Psoas muscle (tissue), 8 donors: ENCODE measurements at places on chromosomes 1 and 21. TPM values are rescaled to one million over a fixed set of nuclear protein-coding genes. Genes with fewer than 3 reads are reported as not detected.

The C1orf105 gene
- 17.3 TPM for total RNA-seq

DNA sequence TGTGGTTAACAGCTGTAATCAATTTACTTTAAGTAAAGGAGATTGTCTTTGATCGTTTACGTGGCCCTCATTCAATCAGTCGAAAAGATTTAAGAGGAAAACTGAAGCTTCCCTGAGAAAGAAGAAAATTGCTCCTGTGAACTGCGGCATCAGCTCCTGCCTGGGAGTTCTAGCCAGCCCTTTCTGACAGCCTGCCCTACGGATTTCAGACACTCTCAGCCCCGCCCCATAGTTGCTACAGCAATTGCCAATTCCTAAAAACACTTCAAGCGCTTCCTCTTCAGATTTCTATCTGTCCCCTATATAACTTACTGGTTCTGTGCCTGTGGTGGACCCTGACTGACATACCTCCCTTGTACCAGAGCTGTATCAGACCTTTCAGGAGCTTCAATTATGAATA, 277.6 kb downstream of the DSCAM start:
- H3K27me3 ChIP-seq, result no peaks in the 10 kb centered on the region
- DNase-seq, result no peak
- no peak overlapping the region for H3K27ac ChIP-seq
- no peaks in the 10 kb centered on the region for H3K36me3 ChIP-seq
- H3K4me3 ChIP-seq, result no peak overlapping the region

GRCh38 chr1:163066168-163066567, 3.0 kb upstream of the RGS4 start:
- peaks cover 11% of the 10 kb centered on the region for H3K4me1 ChIP-seq
- no peak for DNase-seq
- H3K36me3 ChIP-seq, result no peaks in the 10 kb centered on the region
- H3K4me3 ChIP-seq, result no peak overlapping the region
- no peaks in the 10 kb centered on the region for H3K27me3 ChIP-seq
- no peak overlapping the region for H3K27ac ChIP-seq

DNA sequence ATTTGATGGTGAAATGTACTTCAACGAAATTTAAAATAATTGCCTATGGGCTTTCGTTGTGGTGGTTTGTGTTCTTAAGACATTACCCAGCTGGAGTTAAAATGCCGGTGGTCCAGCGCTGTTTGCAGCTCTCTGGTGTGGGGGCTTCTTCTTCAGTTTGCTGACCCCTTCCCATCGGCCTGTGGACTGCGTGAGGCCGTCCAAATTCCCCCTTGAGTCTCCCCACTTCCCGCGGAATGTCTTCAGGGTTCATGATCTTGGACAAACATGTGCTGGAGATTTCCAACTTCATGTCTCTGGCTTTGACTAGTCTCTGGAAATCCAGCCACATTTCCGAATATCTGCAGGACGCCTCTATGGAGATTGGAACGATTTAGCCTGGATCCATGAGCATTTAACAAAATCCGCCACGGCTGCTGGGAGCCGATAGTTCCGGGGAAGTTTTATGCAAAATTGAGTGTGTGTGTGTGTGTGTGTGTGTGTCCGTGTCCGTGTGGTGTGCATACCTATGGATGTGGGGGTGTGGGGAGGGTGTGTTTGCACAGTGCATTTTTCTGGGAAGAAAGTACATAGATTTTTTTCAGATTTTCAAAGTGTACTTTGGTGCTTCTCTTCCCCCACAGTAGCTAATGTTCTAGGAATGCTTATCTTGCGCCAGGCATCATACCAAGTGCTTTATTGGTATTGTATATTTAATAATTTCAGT, 117.2 kb downstream of the PCP4 start:
- H3K36me3 ChIP-seq, result no peaks in the 10 kb centered on the region
- no peaks in the 10 kb centered on the region for H3K4me1 ChIP-seq
- H3K27ac ChIP-seq, result no peak overlapping the region

DNA sequence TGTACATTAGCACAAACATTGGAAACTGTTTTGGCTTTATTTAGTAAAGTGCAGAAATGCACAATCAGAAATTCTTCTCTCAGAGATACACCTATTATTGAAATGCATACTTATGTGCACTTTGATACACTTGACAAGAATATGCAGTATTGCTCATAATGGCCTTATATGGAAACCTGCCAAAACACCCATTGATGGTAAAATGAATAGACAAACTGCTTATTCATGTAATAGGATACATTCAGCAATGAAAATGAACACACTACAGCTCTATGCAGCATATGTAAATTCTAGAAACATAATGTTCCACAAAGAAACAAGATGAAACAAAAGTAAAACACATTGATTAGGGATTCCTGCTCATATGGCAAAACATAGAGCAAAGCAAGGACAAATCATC, 223.9 kb downstream of the S1PR1 start:
- H3K4me3 ChIP-seq, result no peak overlapping the region
- no peaks in the 10 kb centered on the region for H3K36me3 ChIP-seq
- H3K27ac ChIP-seq, result no peak overlapping the region
- no peak for DNase-seq
- H3K27me3 ChIP-seq, result no peaks in the 10 kb centered on the region

The WDR64 gene
- not detected for total RNA-seq

- peak overlapping the region; percentile 97 for H3K27ac ChIP-seq
- peak; percentile 71 for DNase-seq
- peak overlapping the region; percentile 88 for H3K4me3 ChIP-seq
- peaks cover 11% of the 10 kb centered on the region for H3K4me1 ChIP-seq
- H3K36me3 ChIP-seq, result no peaks in the 10 kb centered on the region
Measured at GRCh38 chr1:92784021-92784638, 778 bp downstream of the EVI5 start.

GRCh38 chr1:77976433-77977076, 2.3 kb downstream of the FUBP1 start:
- peak overlapping the region; percentile 83 for H3K4me3 ChIP-seq
- H3K36me3 ChIP-seq, result peaks cover 3% of the 10 kb centered on the region
- peak overlapping the region; percentile 96 for H3K27ac ChIP-seq
- peaks cover 45% of the 10 kb centered on the region for H3K4me1 ChIP-seq

GRCh38 chr1:21278860-21279845, 11.1 kb downstream of the ECE1 start:
- no peak for DNase-seq
- H3K36me3 ChIP-seq, result no peaks in the 10 kb centered on the region
- no peaks in the 10 kb centered on the region for H3K27me3 ChIP-seq
- H3K4me1 ChIP-seq, result peaks cover 12% of the 10 kb centered on the region

- no peak overlapping the region for H3K27ac ChIP-seq
- H3K27me3 ChIP-seq, result peaks cover 4% of the 10 kb centered on the region
- peaks cover 6% of the 10 kb centered on the region for H3K4me1 ChIP-seq
- H3K36me3 ChIP-seq, result no peaks in the 10 kb centered on the region
- no peak for DNase-seq
Measured at GRCh38 chr1:55043011-55043410, 3.7 kb downstream of the PCSK9 start.

GRCh38 chr1:56146449-56146848, 432.9 kb downstream of the PLPP3 start:
- no peaks in the 10 kb centered on the region for H3K36me3 ChIP-seq
- no peak for DNase-seq
- peaks cover 13% of the 10 kb centered on the region for H3K4me1 ChIP-seq
- H3K27ac ChIP-seq, result no peak overlapping the region
- H3K27me3 ChIP-seq, result no peaks in the 10 kb centered on the region
- no peak overlapping the region for H3K4me3 ChIP-seq

GRCh38 chr1:211640301-211640630, 35.2 kb downstream of the NEK2 start:
- DNase-seq, result no peak
- H3K27ac ChIP-seq, result no peak overlapping the region
- no peak overlapping the region for H3K4me3 ChIP-seq
- H3K27me3 ChIP-seq, result no peaks in the 10 kb centered on the region

GRCh38 chr1:84944767-84945486, 51.9 kb upstream of the LPAR3 start:
- H3K27ac ChIP-seq, result peak overlapping the region; percentile 63
- H3K27me3 ChIP-seq, result no peaks in the 10 kb centered on the region
- peak overlapping the region; percentile 64 for H3K4me3 ChIP-seq
- H3K36me3 ChIP-seq, result no peaks in the 10 kb centered on the region

The GPR3 gene
- not detected for total RNA-seq

- H3K27me3 ChIP-seq, result no peaks in the 10 kb centered on the region
- no peak overlapping the region for H3K27ac ChIP-seq
- peaks cover 28% of the 10 kb centered on the region for H3K36me3 ChIP-seq
- peaks cover 32% of the 10 kb centered on the region for H3K4me1 ChIP-seq
- no peak overlapping the region for H3K4me3 ChIP-seq
Measured at GRCh38 chr1:227731696-227732585, 3.2 kb downstream of the JMJD4 start.

The LAMB3 gene
- 2.3 TPM for total RNA-seq

DNA sequence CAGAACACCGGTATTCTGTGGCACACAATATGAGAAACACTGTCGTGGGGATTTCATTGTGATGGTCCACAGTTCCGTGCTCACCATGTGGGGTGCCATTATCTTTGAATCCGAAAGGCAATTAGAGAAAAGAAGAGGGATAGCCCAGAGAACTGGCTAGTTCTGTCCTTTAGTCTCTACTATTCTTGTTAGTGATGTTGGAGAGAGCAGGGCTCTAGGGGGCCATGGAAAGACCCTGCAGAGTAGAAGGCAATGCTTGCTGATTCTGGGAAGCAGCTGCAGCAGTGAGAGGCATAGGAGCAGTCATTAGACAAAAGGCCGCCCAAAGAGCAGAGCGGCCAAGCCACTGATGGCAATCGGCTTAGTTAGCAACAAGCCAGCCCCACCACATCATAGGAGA, 146.3 kb downstream of the TSEN15 start:
- no peaks in the 10 kb centered on the region for H3K36me3 ChIP-seq
- no peaks in the 10 kb centered on the region for H3K27me3 ChIP-seq
- DNase-seq, result no peak
- no peaks in the 10 kb centered on the region for H3K4me1 ChIP-seq
- H3K27ac ChIP-seq, result no peak overlapping the region
- no peak overlapping the region for H3K4me3 ChIP-seq

The CFAP74 gene
- not detected for total RNA-seq
